ENCODE measurements at places on chromosomes 11 and 22.

GRCh38 chr11:117925198-117925925, 3.8 kb downstream of the TMPRSS13 start:
- no peak for DNase-seq

GRCh38 chr22:45552580-45553350, 50.1 kb downstream of the FBLN1 start:
- no peak for DNase-seq

GRCh38 chr22:30865656-30866055, 102.9 kb downstream of the MORC2 start:
- DNase-seq = no peak

DNA sequence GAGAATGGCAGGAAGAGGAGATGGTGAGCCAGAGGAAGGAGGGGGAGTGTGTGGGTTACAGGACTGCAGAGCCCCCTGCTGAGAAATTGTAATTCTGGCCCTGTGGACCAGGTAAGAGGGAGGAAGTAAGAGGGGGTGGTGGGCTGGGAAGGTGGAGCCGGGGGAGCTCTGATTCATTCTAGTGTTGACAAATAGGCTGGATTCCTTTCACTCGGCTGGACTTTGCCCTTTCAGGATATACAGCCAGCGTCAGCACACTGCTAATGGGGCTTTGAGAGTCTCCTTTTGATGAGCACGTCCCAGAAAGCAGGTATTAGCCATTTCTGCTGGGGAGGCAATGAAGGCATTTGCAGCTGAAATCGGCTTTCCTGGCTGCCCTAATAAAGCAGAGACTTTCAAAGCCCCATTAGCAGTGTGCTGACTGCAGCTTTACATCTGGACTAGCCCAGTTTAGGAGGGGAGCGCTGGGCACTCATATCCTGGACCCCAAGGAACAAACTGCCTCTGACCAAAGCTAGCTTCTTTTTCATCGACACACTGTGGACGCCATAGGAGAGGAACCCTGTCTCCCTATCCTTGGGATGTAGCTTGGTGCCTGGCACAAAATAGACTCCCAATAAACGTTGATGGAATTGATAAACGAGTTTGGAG, 44.8 kb upstream of the CADM1 start:
- no peak for DNase-seq

DNA sequence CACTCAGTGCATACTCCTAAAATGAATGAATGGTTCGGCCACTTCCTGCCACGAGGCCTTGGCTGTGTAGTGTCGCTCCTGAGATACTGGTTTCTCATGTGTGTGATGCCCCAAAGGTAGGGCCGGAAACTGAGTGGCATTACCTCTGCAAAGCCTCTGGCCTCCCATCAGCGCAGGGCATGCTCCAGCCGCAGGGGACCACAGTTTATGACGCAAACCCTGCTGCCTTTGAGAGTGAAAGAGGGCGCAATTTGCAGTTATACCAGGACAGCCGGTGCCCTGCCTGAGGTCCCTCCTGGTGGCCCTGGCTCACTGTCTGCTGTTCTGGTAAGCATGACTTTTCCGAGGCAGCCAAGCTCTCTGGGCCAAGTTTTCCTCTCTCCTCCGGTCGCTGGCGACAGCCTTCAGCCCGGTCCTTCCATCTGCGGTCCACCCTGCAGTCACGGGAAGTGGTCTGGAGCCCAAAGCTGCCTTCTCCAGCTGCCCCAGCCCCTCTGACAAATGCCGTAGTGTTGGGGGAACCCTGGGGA, 2.4 kb upstream of the FGF3 start:
- no peak for DNase-seq

GRCh38 chr11:77455740-77456139, 18.2 kb downstream of the PAK1 start:
- no peak for DNase-seq

- DNase-seq = no peak
Observed at GRCh38 chr11:88152381-88152780, 22.9 kb downstream of the RAB38 start.

DNA sequence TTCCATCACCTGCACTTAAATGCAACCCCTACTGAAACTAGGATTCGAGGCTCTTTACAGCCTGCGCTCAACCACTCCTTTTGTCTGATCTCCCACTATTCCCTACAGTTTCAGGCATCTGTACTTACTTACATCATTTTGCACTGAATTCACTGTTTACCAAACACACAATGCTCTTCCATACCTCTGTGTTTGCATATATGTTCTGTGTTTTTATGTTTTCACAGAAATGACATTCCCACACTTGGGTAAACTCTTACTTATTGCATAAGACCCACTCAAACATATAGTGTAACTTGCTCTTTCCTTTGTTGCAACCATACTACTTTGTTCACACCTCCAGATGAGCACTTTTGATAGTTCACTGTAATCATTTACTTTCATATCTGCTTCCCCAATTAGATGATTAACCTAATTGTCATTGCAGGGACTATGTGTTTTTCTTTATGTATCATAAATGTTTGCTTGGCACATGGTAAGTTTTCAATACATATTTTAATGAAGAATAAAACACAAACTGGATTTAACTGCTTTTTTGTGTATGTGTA, 54.6 kb downstream of the ZBTB44 start:
- no peak for DNase-seq

GRCh38 chr11:1070594-1071462, 3.8 kb upstream of the MUC2 start:
- DNase-seq = no peak

DNA sequence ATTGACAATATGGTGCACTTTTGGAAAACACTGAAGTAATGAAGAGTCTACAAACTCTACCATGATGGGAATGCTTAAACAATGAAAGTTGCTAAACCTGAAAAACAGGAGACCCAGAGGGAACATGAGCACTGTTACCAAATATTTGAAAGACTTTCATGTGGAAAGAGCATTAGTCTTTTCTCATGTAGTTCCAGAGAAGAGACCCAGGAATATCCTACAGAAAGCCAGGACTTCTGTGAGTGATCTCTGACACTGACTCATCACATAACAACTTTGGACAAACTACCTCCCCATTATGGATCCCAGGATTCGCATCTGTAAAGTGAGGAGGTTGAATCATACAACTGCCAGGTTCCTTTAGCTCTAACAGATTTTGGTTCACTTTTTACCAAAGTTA, 62.2 kb downstream of the FAM181B start:
- DNase-seq = no peak

GRCh38 chr11:97487387-97487786, 1097.6 kb downstream of the JRKL start:
- DNase-seq = no peak

GRCh38 chr11:44858796-44859527, 91.7 kb downstream of the TP53I11 start:
- no peak for DNase-seq

- no peak for DNase-seq
Observed at GRCh38 chr22:33829546-33830280, 90.6 kb downstream of the LARGE1 start.

DNA sequence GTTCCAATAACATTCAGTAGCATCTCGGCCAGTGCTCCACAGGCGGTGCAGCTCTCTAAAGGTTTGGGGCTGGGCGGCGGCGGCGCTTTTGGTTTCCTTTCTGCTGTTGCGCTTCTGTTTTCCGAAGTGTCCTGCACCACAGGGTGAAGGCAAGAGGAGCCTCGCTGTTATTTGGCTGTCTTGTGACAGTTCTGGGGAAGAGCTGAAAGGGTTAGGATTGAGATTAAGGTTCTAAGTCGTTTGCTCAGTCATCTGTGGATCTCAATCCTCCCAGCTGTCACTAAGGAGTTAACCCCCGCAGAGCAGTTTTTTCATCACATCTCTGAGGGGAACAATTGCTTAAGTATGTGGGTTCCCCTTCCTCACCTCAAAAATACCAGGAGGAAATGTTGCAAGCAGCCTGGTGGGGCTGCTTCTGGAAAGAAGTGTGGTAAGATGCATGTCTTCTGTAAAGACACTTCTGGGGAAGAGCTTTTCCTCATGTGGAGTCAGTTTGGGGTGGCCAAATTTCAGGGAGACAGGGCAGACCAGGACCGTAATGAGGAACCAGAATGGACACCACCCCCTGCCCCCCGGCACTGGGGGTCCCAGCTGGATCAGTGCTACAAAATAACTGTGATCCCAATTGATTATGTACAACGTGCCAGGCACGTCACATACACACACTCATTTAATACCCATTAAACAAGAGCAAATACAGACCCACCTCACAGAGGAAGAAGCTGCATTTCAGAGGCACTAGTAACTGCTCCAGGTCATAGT, 14.2 kb downstream of the TMEM121B start:
- DNase-seq = no peak

DNA sequence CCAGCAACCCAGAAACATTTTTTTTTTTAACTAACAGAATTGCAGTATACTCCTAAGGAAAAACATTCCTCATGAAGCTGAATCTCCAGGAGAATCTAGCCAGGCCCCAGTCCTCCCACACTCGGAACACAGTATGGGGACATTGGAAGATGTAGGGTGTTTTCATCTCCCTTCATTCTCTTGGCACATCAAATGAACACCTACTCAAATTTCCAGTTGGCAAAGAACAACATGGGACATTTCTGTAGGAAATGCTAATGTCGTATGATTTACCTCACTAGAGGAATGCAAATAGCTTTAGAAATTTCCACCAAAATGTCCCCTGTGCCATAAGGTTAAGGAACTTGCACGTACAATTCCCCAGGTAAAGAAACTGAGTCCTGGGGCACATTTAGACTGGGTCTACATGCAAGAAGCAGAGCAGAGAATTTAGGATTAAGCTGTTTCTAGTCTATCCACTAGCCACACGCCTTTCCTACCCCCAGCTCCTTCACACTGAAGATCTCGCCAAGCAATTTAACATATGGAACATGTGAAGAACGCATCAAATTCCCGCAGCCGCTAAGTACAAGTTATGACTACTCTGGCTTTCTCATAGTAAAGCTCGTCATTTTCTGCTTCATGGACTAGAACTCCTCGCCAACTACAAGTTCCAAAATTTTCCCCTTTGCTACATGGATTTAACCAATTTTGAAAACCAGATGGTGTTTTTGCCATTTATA, 2.9 kb upstream of the CADM1 start:
- DNase-seq = no peak

- no peak for DNase-seq
Observed at GRCh38 chr11:128300785-128301184, 286.6 kb downstream of the ETS1 start.

DNA sequence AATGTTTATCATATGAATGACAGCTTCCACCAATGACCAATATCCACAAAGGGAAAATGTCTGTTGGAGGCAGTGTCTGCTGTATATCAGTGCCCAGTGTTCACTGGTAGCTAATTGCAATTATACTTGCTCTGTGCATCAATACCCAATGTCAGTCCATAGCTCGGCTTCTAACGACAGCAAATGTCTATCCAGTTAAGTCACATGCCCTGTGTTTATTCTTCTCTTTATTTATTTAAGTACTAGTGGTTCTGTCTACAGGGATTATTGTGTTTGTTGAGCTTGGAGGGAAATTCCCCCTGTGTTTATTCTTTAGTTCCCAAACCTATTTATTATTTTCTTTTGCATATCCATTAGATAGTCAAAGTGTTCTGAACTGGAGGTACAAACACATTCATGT, 18.6 kb downstream of the TSKU start:
- no peak for DNase-seq

DNA sequence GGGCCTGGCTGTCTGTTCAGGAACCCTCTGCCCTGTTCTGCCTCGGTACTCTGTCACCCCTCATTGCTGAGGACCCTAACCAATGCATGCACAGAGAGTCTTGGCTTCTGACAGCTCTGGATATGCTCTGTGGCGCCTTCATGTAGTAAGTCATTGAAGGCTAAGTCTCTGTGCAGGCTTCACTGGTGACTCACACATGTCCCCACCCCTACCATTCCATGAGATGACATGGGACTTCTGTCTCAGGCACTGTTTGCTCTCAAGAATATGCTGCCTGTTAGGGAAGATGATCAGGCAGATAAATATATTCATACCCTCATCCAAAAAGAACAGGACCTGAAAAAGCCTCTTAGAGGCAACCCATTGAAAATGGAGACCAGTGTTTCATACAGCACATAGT, 43.6 kb upstream of the HORMAD2 start:
- DNase-seq = no peak

DNA sequence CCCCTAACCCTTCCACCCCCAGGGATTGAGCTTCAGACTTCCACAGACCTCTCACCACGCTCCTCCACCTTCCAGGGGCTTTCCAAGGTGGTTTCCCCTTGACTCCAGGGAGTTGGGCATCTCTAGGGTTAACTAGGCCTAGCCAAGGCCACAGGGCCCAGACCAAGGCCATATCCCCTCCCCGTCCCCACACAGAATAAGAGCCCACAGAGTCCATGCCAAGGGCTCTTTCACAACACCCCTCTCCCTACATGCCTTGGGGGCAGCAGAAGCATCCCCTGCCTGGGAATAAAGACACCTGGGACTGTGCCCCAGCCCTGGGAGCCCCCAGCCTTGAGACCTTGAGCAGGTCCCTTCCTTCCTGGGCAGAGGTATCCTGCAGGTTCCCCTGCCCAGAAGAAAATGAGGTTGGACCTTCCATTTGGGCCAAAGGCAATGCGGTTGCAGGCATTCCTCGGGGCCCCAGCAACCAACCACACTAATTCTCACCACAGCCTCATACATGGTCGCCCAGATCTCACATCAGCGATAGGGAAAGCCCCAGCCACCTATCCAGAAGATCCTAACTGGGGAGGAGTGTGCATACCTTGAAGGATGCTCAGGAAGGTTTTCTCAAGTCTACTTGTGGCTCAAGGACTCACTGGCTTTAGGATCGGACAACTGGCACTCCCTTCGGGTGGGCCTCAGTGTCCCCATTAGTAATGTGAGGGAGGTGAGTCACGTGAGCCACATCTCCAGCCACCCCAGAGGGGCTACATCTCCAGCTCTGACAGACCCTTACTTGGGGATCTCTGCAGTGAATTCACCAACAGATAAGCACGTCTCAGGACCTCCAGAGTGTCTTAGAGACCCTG, 1.7 kb downstream of the GDPD5 start:
- no peak for DNase-seq

DNA sequence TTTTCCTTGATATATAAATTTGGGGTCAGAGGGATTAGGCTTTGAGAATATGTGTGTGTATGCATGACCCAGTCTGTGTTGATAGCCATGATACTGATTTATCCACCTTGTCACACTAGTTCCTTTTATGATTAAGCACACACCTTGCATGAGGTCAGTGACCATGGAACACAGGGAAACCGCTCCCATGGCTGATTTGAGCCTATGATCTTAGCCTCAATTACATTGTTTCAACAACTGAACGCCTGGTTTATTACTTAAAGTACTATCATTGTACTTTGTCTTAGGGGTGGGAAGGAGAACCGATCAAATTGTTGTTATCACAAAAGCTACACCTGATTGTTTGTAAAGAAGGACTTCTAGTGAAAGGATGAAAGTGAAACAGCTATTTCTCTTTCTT, 70.7 kb downstream of the ARFGAP2 start:
- DNase-seq = no peak

GRCh38 chr11:417652-418342, 3.0 kb upstream of the SIGIRR start:
- no peak for DNase-seq

DNA sequence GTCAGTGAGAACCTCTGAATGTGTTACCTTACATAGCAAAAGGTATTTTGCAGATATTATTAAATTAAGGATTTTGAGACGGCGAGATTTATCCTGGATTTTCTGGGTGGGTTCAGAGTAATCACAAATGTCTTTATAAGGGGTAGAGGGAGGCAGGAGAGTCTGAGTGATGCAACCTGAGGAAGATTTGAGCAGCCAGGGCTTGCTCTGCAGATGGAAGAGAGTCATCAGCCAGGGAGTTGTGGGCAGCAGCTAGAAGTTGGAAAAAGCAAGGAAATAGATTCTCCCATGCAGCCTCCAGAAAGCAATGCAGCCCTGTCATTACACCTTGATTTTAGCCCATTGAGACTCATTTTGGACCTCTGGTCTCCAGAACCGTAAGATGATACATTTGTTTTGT, 4.1 kb upstream of the WDR74 start:
- DNase-seq = no peak

- no peak for DNase-seq
Observed at GRCh38 chr11:60594998-60595642, 79.9 kb downstream of the MS4A13 start.
